Activated CD8-positive, alpha-beta memory T cell treated with anti-CD3 and anti-CD28 coated beads for 48 hours (primary cell): ENCODE measurements at places on chromosomes 1 and 21.
A peak's percentile ranks its signal among the peaks of the same experiment; 100 is the strongest.

- peak; percentile 90 for DNase-seq
These were observed at the start of the genes ERMAP and SVBP for GRCh38 chr1:42816585-42817439. Gene ERMAP, plus strand, starts transcription at chr1:42817122. Its CDS starts 13,327 bp downstream, at chr1:42830449. Gene SVBP, minus strand, starts transcription at chr1:42817397. Its CDS starts 853 bp downstream, at chr1:42816544.

- DNase-seq = no peak
These were observed 342.4 kb downstream of the NPHP4 start for GRCh38 chr1:5649795-5650194.

- DNase-seq = no peak
These were observed 40.2 kb upstream of the S1PR1 start for GRCh38 chr1:101196668-101197067.

DNA sequence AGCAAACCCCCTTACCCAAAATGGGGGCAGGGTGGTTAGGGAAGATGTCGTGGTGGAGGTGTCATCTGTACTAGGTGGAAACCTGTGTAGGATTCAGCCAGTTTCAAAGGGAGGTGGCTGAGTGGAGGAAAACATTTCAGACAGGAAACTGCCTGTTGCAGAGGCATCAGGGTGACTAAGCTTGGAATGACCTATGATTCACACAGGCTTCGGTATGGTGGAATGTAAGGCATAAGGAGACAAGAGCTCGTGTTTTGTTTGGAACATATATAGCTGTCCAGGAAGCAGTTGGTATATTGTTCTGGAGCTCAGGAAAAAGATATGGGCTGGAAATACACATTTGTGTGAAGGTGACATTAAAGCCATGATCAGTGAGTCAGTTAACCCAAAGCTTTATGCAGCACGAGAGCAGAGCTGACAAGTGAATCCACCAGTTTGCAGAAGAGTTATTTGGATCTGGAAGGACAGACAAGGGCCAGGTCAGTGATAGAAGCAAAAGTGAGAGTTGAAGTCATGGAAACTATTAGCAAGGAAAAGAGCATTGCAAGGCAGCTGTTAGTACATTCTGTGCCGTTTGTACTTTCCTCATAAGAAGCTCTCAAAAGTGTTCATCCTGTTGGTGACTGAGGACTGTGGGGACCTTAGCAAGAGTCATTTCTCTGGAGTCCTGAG lies 12.2 kb downstream of the UTP25 start:
- no peak for DNase-seq

DNA sequence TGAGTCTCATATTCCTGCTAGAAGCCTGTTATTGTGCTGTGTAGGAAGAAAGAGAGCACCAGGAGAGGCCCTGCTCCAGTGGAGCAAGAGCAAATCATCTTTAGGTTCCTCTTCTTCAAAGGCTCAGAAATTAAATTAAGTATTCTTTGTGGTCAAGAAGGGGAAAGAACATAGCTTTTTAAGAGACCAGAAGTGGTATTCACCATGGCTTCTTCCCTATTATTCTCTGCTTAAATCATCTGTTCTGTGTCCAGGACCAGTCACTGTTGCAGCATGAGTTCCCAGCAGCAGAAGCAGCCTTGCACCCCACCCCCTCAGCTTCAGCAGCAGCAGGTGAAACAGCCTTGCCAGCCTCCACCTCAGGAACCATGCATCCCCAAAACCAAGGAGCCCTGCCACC lies 1.1 kb downstream of the SPRR1B start:
- no peak for DNase-seq

DNA sequence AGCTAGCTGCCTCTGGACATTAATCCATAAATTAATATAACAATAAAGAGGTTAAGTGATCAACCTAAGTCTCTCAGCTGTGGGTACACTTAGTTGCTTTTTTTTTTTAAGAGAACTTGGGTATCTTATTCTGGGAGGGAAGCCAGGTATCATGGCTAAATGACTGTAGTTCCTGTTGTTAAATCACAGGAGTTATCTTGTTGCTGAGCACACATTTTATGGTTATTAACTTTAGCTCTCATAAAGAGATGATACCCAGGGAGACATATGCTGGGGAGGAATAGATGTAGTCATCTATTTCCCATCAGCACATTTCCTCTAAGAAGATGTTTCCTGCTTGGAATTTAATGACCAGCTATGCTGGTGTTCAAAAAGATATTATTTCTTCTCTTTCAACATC lies 227.8 kb downstream of the PTGER3 start:
- DNase-seq = no peak

- DNase-seq = no peak
These were observed 706.7 kb upstream of the ADAMTS5 start for GRCh38 chr21:27673581-27673980.

- DNase-seq = no peak
These were observed 416.1 kb downstream of the MRPL39 start for GRCh38 chr21:25191141-25191540.

DNA sequence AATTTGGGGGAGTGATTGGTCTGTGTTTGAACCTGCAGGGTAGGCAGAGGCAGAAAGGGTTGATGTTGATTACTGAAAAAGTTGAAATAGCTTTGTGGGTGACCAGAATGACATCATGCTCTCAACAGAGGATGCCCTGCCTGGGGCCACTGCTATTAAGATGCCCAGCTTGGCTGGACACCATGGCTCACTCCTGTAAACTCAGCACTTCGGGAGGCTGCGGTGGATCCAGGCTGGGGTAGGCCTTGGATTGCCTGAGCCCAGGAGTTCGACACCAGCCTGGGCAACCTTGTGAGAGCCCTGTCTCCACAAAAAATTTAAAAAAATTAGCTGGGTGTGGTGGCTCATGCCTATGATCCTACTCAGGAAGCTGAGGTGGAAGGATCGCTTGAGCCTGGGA lies 42.8 kb upstream of the CACNA1E start:
- no peak for DNase-seq

- DNase-seq = no peak
These were observed 1.6 kb upstream of the S100A6 start for GRCh38 chr1:153537376-153537730.

GRCh38 chr1:7646981-7647901 lies 123.9 kb upstream of the VAMP3 start:
- peak; percentile 61 for DNase-seq

- no peak for DNase-seq
These were observed 237.4 kb downstream of the CENPF start for GRCh38 chr1:214840356-214840755.

DNA sequence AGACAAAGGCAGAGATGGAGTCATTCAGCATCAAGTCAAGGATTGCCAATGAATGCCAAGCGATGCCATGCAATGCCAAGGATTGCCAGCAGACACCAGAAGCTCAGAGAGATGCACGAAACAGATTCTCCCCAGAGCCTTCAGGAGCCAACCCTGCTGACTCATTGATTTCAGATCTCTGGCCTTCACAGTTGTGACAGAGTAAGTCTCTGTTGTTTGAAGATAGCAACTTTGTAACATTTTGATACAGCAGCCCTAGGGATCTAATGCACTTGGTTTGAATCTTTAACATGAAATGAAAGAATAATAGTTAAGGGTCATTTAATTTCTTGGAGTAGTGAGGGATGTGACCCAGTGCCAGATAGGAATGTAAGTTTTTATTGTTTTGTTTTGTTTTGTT lies 287.4 kb upstream of the RUNX1 start:
- no peak for DNase-seq
